ENCODE measurements at places on chromosomes 12 and 14.

GRCh38 chr12:21485998-21486397 is 15.4 kb downstream of the RECQL start:
- DNase-seq: no peak

- DNase-seq: no peak
These were observed 104.1 kb downstream of the ATXN7L3B start for GRCh38 chr12:74641694-74642093.

GRCh38 chr12:47772094-47772660 is 861 bp upstream of the SLC48A1 start:
- no peak for DNase-seq

- DNase-seq: no peak
These were observed 31.9 kb downstream of the ETNK1 start for GRCh38 chr12:22656831-22657230.

DNA sequence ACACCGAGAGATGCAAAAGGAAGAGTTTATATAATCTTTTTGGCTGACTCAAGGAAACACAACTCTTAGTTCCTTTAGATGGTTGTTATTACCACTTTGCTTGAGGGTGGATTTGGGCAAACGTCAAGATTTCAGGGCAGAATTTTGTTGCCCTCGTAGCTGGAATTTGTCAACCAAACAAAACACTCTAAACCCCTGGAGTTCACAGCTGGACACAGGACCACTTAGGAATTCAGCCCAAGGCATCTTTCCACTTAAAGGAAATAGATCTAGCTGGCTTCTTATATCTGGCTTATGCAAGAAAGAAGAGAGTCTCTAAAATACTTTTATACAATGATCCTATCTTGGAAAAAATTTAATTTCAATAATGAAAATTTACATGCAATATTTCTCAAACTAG is 237.8 kb upstream of the LRIG3 start:
- no peak for DNase-seq

DNA sequence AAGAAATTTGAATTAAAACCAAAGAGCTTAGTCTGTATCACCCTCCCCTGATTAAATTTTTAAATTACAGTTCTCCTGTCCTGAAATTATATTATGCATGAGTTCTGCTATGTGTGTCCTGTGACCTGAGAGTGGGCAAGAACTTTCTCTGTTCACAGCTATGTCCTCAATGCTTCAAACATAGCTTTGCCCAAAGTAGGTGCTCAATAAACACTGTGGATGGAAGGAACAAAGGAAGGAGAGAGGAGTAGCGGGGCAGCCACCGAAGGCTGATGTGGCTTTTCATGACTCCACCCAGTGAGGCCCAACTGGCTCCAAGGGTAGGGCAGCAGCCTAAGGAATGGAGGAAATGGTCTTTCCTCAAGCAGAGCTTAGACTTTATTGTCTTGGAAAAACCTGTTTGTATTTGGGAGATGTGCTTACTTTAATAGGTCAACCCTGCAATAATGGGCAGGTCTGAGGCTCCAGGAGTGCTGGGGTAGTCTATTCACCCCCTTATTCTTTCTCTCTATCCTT is 7.6 kb upstream of the MARK3 start:
- no peak for DNase-seq

DNA sequence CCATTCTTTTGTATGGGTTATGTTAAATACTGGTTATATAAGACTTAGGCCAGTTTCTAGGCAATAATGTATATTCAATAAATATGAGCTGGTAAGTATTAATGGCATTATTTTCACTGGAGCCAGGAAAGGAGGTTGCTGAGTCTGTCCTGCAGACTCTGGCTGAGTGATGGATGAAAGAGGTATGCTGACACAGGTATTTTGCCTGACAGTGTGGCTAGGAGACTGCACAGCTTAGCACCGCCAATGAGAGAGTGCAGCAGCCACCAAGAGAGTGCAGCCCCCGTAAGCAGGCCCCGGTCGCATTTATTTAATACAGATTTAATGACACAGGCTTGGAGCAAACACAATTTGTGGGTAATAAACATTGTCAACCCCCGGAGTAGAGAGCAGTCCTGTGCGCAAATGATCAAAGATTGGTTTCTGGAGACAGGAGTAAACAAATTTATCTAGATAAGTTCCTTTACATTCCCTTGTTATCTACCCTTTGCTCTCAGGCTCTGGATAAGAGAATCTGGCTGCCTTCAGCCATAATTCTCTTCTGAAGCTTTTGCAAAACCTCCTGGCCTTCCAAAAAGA is 37.4 kb downstream of the TMTC3 start:
- DNase-seq: no peak
